Tongue (tissue), 3 donors: ENCODE measurements at places on chromosomes 2 and 18. TPM values are rescaled to one million over a fixed set of nuclear protein-coding genes. Genes with fewer than 3 reads are reported as not detected.

- no peak for DNase-seq
Observed at GRCh38 chr2:42978887-42979415, 186.6 kb upstream of the HAAO start.

The IKZF2 gene
- 28.6 TPM for total RNA-seq

DNA sequence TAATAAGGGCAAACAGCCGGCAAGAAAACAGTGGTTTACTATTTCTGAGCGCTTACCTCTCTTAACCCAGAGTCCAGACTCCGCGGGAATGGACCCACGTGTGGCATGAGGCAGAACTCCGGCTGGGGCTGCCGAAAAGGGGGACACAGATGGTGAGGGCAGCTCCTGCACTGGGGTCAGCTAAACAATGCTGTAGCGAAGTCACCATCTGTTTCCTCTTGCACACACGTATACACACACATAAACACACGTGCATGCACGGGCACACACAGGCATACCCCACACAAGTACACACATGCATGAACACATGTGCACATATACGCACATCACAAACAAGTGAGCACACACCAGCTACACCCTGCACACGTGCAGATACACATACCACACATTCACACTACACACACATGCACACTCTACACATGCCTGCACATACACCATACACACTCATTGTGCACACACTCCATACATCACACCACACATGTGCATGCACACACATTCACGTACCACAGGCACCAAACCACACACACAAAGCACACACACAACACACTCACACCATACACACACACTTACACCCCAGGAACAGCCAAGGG is 105.9 kb upstream of the ID2 start:
- DNase-seq: no peak

The CD8B2 gene
- not detected for total RNA-seq

The FBLN7 gene
- total RNA-seq: 9.5 TPM

GRCh38 chr2:225233234-225233633 is 166.3 kb upstream of the NYAP2 start:
- no peak for DNase-seq

- DNase-seq: no peak
Observed at GRCh38 chr2:241575624-241576292, 17.2 kb downstream of the BOK start.

The SP9 gene
- total RNA-seq: 1.4 TPM

- no peak for DNase-seq
Observed at GRCh38 chr2:86818957-86819356, 28.2 kb upstream of the CD8A start.

GRCh38 chr2:75600461-75601011 is 39.8 kb upstream of the EVA1A start:
- no peak for DNase-seq

The CCDC138 gene
- total RNA-seq: 12.0 TPM

The SCN7A gene
- total RNA-seq: 71.0 TPM

The EVX2 gene
- total RNA-seq: not detected

The TDRD15 gene
- not detected for total RNA-seq

- no peak for DNase-seq
Observed at GRCh38 chr2:30177956-30178355, 31.1 kb downstream of the YPEL5 start.

The ORC4 gene
- 91.0 TPM for total RNA-seq

The ARID5A gene
- total RNA-seq: 21.1 TPM

- no peak for DNase-seq
Observed at GRCh38 chr2:175310813-175311504, 129.4 kb upstream of the ATP5MC3 start.

- no peak for DNase-seq
Observed at GRCh38 chr2:8600456-8600855, 81.4 kb upstream of the ID2 start.

The MRPL44 gene
- total RNA-seq: 49.3 TPM

- no peak for DNase-seq
Observed at GRCh38 chr18:13320096-13320495, 101.5 kb downstream of the LDLRAD4 start.

- no peak for DNase-seq
Observed at GRCh38 chr2:134621939-134622705, 96.7 kb downstream of the TMEM163 start.

DNA sequence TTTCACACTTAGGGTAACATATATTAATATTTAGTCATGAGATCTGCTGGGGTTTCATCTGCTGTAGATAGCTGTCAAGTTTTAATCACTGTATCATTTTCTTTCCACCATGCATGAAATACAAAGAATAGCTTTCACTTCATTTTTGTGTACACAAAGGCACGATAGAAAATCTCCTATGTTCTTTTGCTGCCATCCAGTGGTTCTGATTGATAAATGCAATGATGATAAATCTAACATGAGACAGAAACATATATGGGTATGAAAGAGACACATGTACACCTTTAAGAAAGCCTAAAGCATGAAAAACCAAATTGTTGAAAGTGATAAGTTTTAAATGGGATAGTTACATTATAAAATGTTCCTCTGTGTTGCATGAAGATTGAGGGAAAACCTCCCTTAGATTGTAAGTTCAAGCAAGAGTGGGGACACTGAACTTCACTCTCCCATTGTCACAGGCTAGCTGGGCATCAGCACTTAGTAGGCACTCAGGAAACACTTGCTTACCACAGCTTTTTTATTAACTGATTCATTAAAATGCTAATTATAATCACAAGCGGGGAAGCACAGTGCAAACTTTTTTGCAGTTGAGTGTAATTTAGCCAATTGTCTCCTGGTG is 31.2 kb downstream of the C1D start:
- peak; percentile 85 for DNase-seq

- DNase-seq: peak; percentile 56
Observed at GRCh38 chr18:63342206-63342605, 22.6 kb upstream of the BCL2 start.

DNA sequence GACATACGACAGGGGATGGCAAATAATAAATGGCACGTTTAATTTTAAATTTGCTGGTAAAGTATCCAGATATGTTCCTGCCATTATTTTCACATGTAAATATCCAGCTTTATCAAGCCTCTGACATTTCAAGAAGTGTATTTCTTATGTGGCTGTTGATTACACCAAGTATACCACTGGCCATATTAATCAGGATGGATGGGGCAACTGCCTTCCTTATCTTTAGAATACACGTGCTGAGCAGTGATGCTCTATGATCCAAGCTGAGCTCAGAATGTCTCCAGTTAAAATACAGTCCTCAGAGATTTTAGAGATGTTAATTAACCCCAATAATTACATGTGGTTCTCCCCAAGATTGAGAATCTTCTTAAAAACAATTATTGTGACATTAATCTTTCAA is 38.3 kb upstream of the RAPGEF4 start:
- no peak for DNase-seq

DNA sequence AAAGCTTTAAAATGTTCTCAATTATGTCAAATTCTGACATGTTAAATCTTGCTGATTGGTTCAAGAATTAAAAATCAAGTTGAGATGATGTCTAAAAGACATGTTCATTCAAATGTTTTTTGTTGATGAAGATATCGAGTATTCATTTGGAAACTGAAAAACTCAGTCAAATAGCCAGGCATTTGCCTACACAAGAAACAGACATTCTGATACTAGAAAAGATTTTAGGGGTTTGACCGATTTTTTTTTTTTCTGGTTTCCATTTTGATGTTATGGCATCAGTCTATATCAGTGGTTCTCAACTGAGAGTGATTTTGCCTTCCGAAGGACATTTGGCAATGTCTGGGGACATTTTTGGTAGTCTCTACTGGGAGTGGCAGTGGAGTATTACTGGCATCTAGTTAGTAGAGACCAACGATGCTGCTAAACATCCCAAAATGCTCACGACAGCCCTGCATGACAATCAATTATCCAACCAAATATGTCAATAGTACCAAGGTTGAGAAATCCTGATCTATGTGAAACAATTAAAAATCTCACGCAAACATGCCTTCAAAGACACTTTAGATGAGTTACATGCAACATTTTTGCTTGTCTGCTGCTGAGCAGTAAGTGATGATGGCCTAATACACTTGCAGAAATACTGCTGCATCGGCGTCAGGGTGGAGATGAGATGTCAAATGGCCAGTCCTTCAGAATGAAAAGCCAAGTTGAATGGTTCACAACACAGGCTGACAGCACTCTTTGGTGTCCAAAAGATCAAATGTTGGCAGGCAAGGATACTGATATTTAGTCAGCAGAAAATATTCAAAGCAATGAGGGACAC is 12.5 kb downstream of the RASGRP3 start:
- no peak for DNase-seq

GRCh38 chr2:46161911-46162310 is 135.3 kb upstream of the EPAS1 start:
- DNase-seq: no peak

DNA sequence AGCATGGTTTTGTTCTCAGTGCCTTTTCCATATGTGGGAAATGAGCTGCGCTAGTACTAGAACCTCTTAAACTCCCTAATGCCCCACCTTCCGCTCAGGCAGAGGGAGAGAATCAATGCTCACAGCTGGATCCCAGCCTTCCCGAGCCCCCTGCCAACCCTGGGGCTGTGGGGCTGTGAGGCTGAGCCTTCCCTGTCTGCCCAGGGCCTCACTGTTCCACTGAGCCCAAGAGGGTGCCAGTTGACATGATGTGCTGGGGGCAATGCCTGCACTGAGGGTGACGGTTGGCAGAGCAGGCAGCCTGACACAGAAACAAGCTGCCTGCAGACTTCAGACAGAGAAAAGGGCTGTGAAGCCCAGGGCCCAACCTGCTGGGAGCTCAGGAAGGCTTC is 602.4 kb upstream of the RAB6C start:
- no peak for DNase-seq

- no peak for DNase-seq
Observed at GRCh38 chr2:239520811-239521517, 120.1 kb upstream of the HDAC4 start.

The UGT1A3 gene
- 0.51 TPM for total RNA-seq

DNA sequence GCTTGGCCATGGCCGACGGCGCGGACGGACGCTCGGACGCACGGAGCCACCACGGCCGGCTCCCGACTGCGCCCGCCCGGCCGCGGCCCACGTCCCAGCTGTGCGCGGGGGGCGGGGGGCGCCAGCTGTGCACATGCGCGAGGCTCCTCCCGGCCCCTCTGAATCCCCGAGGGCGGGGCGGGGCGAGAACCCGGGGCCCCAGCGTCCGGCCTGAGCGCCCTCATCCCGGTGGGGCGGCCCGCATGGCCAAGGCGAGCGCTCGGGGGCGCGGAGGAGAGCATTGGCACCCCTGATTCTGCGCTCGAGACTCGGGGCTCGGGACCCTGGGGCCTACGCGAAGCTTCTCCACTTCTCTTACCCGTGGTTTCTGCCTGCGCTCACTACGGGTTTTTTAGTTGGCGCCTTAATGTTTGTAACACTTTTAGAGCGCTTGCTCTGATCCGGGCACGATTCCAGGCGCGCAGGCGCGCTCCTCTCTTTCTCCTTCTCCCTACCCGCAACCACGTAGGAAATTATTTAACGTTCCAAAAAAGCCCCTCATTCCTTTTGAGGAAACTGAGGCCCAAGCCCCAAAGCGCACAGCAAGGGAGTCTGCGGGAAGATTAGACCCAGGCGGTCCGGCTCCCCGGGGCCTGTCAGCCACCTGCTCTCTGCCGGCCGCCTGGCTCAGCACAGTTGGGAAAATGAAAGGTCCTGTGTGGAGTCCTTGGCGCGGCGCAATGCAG is at the start of gene PXDN:
TSS of gene PXDN (minus strand) at position 70 of the 725 bp plus-strand sequence. CDS start at position 10, 60 bp downstream.
- peak; percentile 90 for DNase-seq

The GPR55 gene
- not detected for total RNA-seq

GRCh38 chr2:241244368-241244767 is 55.9 kb downstream of the ANO7 start:
- no peak for DNase-seq

DNA sequence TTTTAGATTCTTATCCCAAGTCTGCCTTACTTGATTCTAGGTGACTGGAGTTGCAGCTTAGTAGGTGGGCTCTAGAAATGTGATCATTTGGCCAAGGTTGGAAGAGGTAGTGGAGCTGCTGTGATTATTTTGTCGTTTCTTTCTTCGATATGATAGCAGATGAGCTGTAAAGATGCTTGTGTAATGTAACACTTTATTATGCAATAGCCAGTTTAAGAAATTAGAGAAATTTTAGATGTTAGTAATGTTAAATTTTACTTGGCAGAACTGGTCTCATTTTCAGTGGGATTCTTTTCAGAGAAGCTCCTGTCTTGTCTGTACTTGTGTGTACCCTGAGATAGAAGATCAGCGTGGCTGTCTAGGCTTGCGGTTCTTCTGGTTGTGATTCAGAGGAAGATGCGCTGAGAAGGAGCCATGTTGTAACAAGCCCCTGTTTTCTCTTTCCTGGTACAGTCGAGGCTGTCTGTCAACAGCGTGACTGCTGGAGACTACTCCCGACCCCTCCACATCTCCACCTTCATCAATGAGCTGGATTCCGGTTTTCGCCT is 9.3 kb downstream of the TSN start:
- DNase-seq: no peak

The BUB1 gene
- 18.2 TPM for total RNA-seq

DNA sequence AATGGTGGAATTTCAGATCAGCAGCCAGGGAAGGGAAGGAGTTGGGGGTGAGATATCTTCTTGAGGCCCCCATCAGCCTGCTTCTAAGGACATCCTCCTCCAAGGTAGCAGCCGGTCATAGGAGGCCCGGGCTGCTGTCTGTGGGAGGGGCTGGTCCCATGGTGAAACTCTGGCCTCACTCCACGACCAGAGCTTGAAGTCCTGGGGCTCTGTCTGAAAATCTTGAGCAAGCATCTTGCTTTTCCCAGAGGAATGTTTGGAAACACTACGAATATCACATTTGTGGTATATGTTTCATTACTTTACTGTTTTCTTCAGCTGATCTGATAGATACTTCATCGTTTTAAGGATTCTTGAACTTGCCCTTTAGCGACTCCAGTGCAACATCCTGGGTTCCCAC is 103.7 kb downstream of the CTAGE1 start:
- no peak for DNase-seq
